Activated CD4-positive, alpha-beta T cell treated with anti-CD3 and anti-CD28 coated beads, Interleukin-2, amount 10 ng/mL, durations not matched to agents 7 days and 5 days (primary cell): ENCODE measurements at places on chromosomes 11 and 22. TPM values are rescaled to one million over a fixed set of nuclear protein-coding genes. Genes with fewer than 3 reads are reported as not detected.

GGTLC2 gene
- not detected for total RNA-seq

OSM gene
- 74.7 TPM for total RNA-seq

MEI1 gene
- total RNA-seq = 54.6 TPM

DNA sequence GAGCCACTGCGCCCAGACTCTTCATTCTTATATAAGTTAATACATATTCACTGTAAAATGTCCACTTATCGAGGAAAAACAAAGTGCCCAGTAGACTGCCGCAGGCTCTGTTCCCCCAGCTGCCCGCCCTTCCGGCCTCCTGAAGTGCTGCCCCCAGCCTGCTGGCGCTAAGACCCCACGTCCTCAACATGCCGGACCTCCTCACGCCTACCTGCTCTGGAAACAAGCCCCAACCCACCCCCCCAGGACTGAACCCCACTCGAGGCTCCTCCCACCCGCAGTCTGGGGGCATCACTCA lies 1.1 kb downstream of the GATD1 start:
- no peak for DNase-seq

DNA sequence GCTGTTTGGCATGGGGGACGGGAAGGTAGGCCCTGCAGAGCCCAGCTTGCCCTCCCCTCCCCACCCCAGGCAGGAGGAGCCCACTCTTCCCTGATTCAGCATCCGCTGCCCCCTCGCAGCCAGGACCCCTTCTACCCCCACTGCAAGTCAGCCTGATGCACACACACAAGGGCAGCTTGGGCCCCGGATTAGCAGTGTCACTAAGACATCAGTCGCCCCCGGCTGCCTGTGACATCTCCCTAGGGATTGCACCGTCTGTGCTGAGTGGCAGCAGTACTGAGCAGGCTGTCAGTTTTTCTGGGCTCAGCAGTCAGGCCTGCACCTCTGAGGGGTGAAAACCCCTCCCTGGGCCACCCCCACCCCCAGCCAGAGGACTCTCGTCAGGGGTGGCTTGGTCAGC lies 30.4 kb upstream of the SYT7 start:
- no peak for DNase-seq

DNA sequence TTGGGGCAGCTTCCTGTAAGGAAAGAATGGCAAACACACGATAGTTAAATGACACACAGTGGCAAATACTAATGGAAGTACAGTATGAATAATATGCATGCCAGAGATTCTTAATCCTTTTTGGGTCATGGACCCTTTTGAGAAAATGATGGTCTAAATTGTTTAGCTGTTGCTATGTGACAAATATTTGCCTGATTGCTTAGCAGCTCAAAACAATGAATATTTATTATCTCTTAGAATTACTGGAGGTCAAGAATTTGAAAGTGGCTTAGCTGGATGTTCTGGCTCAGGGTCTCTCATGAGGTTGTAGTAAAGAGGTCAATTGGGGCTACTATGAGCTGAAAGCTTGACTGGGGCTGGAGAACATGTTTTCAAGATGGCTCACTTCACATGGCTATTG lies 69.7 kb downstream of the FANCF start:
- DNase-seq = no peak

GRCh38 chr11:112881461-112881860 lies 79.8 kb upstream of the NCAM1 start:
- no peak for DNase-seq

- DNase-seq = no peak
These were observed 17.4 kb upstream of the BACE1-AS start for GRCh38 chr11:117273550-117274289.

GRCh38 chr11:64339754-64340408 lies at the start of gene CCDC88B:
Gene CCDC88B (plus strand): TSS chr11:64340204. CDS start chr11:64340267, 63 bp downstream.
- peak; percentile 91 for DNase-seq

GRCh38 chr11:112017538-112017937 lies 7.7 kb upstream of the DLAT start:
- no peak for DNase-seq

GRCh38 chr22:19756288-19757128 lies 4.1 kb upstream of the TBX1 start:
- DNase-seq = peak; percentile 75

- no peak for DNase-seq
These were observed 102.0 kb downstream of the ME3 start for GRCh38 chr11:86570451-86570850.
